HEK293T (cell line): ENCODE measurements at places on chromosomes 12 and 14.

DNA sequence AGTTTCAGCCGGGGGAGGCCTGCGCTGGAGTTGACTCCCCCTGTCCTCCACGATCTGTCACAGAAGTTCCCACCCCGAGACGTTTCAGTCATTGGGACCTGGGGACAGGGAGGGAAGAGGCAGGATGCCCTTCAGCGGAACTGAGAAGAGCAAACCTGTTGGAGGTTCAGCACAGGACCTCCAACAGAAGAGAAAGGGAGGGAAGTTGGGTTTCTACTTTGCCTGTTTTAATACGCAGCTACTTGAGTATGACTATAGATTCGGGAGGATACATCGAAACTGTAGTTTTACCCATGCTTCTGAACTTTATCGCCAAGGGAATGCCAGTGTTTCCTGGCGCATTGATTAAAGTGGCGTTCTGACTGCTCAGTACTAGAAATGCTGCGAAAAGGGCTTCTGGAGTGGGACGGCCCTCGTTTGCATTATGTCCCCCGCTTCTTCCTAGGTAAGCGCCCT lies 2.3 kb upstream of the DUSP6 start:
- DNase-seq: no peak

DNA sequence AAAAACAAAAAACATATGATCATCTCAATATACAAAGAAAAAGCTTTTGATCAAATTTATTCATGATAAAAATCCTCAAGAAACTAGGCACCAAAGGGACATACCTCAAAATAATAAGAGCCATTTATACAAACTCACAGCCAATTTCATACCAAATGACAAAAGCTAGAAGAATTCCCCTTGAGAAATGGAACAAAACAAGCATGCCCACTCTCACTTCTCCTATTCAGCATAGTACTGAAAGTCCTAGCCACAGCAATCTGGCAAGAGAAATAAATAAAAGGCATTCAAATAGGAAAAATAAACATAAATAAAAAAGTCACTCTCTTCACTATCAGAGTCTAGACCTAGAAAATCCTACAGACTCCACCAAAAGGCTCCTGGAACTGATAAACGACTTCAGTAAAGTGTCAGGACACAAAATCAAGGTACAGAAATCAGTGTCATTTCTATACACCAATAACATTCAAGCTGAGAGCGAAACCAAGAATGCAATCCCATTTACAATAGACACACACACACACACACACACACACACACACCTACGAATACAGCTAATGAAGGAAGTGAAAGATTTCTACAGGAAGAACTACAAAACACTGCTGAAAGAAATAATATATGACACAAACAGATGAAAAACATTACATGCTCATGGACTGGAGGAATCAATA lies 1486.2 kb upstream of the SEL1L start:
- DNase-seq: no peak

DNA sequence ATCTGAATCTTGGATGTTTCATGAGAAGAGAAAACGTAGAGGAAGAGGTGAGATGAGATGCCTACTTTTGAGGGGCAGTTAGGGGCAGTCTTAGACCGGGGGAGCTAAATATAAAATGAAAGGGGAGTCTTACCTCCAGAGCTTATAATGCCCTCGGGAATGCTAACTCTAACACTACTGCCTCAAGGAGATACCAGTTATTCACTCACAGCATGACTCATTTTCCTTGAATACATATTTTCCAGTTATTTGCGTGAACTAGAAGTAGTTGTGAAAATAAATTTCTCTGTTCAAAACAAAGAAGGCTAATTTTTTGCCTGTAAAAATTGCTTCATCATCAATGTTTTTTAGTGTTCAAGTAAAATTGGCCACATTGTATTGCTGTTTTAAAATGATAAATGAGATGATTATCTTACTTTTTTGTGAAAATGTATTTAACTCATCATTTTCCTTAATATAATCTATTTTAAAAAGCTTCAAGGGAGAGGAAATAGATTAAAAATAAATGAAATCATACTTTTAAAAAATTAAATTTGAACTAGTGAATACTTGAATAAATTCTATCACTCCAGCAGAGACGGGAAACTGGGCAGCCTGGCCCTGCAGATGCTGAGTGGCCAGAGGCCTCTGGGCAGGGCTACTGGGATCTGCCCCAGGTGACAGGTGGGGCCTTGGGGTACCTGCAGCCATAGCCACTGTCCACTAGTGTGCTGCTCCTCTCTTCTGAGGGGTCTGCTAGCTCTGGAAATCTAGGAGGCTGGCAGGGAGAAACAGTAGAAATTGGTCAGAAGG lies 339.3 kb downstream of the EGLN3 start:
- DNase-seq: no peak

GRCh38 chr12:103401421-103401820 lies 94.3 kb downstream of the C12orf42 start:
- DNase-seq: no peak

- DNase-seq: peak; percentile 50
These were observed 13.9 kb upstream of the KRT86 start for GRCh38 chr12:52260361-52261207.

- no peak for DNase-seq
These were observed 1178.7 kb downstream of the AACS start for GRCh38 chr12:126243814-126244440.

DNA sequence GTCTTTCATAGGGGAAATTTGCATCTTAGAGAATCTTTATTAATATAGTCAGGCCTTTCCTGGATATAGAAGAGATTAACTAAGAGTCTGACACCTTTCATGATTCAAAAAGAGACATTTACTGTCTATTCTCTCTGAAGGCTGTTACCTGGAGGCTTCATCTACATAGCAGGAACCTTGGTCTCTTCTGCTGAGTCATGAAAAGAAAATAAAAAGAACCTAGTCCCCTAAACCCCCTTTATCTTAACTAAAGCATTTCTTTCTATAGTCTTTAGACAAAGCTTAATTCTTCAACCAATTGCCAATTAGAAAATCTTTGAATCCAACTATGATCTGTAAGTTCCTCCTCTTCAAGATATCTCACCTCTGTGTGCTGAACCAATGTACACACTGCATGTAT lies 33.1 kb downstream of the RPS29 start:
- DNase-seq: no peak

GRCh38 chr12:64672925-64673409 lies 62.7 kb downstream of the RASSF3 start:
- no peak for DNase-seq

DNA sequence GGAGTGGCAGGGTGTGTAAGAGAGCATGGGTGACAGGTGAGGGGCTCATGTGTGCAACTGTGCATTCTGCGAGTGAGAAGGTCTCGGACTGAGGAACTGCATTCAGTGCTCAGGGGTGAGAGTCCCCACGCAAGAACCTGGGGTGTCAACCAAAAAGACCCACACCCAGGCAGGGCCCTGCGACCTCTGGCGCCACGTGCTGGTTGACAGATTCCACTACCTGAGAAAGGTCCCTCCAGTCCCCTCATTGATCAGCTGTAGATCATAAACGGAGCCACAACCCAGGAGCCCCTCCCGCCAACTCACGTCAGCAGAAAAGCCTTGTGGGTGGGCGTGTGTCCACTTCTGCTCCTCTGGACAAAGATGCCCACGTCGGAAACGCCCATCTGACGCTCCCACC lies 98.7 kb downstream of the ASCL4 start:
- DNase-seq: no peak

- no peak for DNase-seq
These were observed 20.1 kb downstream of the LTBP2 start for GRCh38 chr14:74591899-74592298.

GRCh38 chr14:90426663-90427062 lies 29.8 kb downstream of the CALM1 start:
- DNase-seq: no peak

DNA sequence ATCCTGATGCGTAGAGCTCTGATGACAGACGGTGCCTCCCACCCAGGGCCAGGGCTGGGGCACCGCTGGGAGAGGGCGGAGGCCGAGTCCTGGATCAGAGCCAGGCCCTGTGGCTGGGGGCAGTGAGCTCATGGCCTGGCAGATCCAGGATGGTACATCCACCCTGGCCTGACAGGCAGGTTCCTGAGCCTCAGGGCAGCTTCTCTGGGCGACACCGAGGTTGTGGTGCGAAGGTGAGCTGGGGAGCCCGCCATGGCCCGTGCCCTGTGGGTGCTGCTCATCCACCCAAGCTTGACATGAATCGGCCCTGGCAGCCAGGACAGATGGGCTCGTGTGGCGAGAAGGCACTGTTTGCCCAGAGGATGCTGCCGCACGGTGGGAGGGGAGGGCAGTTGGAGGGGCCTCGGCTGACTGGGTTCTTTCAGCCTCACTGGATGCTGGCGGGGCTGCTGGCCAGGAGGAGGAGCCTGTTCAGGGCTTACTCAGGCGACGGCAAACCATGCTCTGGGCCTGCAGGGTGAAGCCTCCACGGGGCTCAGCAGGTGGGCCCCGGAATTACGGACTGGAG lies 16.6 kb downstream of the LRTM2 start:
- DNase-seq: no peak

GRCh38 chr12:34400986-34401658 lies 378.8 kb downstream of the ALG10 start:
- peak; percentile 0 for DNase-seq

DNA sequence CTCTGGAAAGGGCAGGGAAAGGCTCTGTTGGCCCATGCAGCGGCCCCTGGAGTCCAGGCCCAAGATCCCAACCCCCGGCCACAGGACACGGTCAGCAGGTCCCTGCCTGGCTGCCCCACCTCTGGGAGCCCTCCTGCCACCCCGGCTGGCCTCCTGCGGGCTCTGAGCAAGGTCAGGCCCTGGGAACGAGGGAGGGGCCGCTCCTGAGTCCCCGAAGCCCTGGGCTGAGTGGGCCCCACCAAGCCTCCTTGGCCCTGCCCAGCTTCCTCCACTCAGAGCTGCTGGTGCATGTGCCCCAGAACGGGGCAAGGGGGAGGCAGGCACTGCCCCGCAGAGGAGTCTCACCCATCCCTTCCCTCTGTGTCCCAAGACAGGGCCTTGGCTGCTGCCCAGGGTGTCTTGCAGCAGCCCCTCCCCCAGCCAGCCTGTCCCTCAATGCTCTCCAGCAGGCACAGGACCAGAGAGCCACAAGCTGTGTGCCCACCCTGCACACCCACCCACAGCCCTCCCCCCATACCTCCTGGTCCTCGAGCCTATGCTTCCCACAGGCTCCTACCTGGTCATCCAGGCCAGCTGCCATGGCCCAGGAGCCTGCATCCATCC lies 7.4 kb upstream of the C14orf180 start:
- no peak for DNase-seq

GRCh38 chr12:92745856-92746550 lies 43.2 kb downstream of the PLEKHG7 start:
- no peak for DNase-seq

- no peak for DNase-seq
These were observed 36.1 kb upstream of the FBLN5 start for GRCh38 chr14:91983588-91983987.

DNA sequence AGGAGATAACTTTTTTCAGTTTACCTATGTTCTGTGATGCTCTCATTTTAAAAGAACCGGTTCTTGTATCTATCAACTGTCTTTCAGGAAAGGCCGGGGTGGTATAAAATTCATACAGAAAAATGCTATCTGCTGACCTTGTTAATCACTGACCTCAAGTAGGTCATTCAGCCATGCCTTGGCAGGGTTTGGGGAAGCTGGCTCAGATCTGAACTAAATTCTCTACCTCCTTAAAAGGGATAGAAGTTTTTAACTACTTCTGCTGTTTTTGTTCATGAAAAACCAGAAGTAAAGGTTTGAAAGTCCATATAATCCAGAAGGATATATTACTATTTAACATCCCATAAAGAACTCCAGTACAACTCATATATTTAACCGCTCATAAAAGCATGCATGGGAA lies 10.1 kb downstream of the MYRFL start:
- DNase-seq: no peak

GRCh38 chr14:96053600-96054381 lies 14.6 kb downstream of the C14orf132 start:
- DNase-seq: no peak

DNA sequence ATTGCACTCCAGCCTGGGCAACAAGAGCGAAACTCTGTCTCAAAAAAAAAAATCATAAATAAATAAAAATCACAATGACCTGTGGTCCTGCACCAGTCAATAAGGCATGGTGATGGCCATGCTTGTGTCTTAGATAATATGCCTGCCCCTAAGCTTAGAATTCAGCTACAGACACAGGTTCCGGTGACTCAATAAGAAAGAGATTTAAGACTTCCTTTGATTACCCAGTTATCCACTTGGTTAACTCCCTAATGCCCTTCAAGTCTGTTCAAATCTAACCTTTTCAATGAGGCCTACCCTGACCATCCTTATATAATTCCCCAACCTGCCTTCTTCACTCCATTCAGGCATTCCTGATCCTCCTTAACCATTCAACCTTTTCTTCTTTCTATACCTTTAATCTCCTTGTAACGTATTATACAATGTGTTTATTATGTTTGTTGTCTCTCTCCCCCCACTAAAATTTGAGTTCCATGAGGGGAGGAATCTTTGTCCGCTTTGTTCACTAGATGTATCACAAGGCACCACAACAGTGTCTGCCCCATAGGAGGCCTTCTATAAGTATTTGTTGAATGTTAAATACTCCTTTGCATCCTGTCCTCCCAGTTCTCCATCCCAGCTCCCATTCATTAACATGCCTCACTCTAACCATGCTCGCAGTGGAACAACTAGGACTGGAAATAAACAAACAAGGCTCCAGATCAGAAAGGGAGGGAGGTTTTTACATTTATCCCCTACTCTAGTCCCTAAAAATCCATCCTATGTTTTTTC lies 8.9 kb downstream of the MAP4K5 start:
- DNase-seq: no peak

DNA sequence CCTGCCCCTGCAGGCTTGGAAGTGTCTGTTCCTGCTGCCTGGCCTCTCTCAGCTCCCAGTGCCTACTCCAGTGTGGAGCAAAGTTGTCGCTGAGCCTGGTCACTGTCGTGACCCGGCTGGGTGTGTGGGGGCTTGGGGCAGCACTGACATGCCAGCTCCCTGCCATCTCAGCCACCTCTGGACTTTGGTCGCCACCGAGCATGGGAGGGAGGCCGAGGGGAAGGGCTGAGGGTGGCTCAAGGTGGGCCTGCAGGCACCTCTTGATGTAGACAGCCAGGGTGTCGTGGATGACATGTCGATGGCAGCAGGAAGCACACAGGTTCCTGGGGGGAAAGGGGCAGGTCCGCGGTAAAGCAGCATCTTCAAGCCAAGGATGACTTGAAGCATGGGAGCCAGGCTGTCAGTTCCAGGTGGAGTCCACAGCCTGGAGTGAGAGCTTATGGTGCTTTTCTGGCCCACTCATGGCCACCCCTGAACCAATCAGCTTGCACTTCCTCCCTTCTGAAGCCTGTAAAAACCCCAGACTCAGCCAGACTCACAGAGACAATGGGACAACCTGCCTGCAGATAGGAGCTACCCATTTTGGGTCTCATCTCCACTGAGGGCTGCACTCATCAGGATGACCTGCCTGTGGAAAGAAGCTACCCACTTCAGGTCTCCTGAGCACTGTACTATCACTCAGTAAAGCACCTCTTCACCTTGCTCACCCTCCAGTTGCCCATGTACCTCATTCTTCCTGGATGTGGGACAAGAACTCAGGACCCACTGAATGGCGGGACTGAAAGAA lies 210.1 kb downstream of the MON2 start:
- DNase-seq: no peak

DNA sequence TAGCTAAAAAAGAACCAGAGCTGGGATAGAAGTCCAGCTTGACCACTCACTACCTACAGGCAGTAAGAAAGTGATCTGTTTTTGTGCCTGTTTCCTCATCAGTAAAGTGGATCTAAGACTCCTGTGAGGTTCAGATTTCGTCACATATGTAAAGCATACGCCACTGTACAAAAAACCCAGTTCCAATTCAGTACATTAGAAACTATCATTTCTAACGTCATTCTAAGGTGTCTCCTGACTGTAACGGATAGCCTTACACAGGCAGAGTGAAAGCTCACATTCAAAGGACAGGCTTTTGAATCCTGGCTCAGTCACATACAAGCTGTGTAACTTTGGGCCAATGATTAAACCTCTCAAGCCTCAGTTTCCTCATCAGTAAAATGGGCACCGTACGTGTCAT lies 3.5 kb downstream of the SLC15A4 start:
- DNase-seq: no peak
